RWPE1 (cell line): ENCODE measurements at places on chromosomes 1 and 21.

- peak; percentile 34 for DNase-seq
Measured at GRCh38 chr21:15065392-15066122, 757 bp upstream of the NRIP1 start.

DNA sequence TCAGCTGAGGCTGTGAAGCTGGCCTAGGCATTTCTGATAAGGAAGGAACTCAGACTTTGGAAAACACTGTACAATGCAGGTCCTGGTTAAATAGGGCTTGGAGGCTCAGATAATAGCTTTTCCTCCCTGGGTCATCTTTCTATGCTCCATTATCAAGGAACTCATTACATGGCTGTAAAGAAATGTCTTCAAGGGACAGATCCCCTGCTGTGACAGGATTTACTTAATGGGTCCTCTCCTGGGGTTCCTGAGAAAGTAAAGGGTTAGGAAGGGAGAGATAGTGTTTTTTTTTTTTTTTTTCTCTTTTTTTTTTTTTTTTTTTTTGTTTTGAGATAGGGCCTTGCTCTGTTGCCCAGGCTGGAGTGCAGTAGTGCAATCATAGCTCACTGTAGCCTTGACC lies 14.1 kb upstream of the SVBP start:
- no peak for DNase-seq

- DNase-seq, result peak; percentile 52
Measured at GRCh38 chr1:3625151-3625907, 514 bp downstream of the TPRG1L start.

DNA sequence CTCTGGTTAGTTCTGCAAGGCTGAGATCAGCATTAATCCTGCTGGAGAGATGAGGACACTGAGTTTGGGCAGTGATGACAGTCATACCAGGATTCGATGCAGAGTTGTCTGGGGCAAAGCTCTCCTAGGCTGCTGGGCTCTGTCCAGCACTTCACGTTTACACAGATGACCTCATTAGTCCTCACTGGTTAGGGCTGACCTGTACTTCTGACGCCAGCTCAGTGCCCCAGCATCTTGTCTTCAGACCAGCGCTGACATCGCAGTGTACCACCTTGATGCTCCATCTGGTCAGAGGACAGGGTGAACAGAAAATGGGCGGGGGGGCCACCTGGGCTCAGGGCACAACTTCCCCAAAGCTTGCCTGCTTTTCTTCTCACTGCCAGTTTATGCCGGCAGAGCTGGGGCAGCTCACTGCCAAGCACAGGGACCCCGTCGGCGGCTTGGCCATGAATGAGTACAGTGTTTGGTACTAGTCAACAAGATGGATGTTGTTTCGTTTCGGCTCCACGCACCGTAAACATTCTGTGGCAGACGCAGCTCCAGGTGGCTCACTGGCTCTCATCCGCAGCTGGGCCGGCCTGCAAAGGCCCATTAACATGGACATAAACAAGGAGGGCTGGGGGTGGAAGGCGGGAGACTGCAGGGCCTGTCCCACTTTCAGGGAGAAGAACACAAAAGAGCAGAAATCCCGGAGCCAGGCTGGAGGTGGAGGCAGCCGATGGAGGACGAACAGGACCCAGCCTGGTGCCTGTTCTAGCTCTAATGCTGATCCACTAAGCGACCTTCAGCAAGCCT lies 118.7 kb downstream of the GLIS1 start:
- no peak for DNase-seq

- DNase-seq, result no peak
Measured at GRCh38 chr1:103275725-103276124, 167.4 kb upstream of the COL11A1 start.
